ENCODE measurements at places on chromosomes 11 and 22.

DNA sequence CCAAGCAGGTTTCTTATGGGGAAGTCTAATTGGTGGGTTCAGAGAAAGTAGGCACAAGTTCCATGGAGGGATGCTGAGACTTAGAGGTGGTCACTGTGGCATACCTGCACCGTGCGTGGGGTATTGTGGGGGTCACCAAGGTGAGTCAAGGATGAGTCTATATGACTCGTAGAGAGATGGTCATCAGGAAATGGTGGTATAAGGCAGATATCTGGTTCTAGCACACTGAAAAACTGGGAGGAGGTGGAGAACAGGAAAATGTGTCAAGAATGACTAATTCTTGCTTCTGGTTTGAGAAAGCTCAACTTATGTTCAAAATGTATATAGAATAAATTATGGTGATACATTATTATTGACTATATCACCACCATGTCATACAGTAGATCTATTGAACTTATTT lies 258.1 kb downstream of the RAB38 start:
- no peak for DNase-seq

- no peak for DNase-seq
Observed at GRCh38 chr11:132744771-132745170, 787.5 kb downstream of the OPCML start.

GRCh38 chr11:102806296-102806695 lies 8.3 kb upstream of the MMP1 start:
- DNase-seq: no peak

DNA sequence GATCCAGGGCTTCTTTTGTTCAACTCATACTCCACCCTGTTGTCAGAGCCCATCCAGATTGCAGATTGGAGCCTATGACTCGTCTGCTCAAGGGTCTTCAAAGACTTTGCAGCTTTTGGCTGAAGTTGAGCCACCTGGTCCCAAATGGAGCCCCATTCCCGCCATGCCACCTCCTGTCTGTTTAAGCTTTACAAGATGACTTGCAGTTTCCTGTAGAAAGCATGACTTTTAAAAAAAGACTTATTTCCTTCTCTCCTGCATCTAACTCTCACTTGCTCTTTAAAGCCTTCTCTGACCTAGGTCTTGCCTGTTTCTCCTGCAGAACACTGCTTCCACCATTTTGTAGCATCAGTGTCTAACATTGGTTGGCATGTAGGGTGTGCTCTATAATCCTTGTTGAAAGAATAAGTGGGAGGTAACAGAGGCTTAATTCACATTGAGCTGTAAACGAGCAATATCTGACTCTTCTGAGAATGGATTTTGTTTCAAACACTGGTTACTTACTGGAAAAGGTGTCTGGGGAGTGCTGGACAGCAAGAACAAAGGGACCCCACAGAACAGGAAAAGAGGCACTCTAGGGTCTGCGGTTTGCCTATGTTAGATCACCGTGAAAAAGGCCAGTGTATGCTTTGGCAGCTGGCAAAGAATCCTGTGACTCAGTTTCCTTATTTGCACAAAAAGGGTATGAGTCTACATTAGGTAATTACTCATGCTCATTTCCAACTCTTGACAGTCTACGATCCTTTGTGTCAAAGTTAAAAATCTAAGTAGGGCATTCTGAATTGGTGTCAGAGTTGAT lies 30.3 kb downstream of the NF2 start:
- DNase-seq: no peak

Data from stimulated activated CD4-positive, alpha-beta T cell treated with anti-CD3 and anti-CD28 coated beads, Interleukin-2, amount 100 ng/mL, for 48 hours (primary cell).